Muscle of leg (tissue), 16 donors: ENCODE measurements at places on chromosomes 12 and 14. TPM values are rescaled to one million over a fixed set of nuclear protein-coding genes. Genes with fewer than 3 reads are reported as not detected.

SLC2A14 gene
- polyA plus RNA-seq: 0.22 TPM

DNA sequence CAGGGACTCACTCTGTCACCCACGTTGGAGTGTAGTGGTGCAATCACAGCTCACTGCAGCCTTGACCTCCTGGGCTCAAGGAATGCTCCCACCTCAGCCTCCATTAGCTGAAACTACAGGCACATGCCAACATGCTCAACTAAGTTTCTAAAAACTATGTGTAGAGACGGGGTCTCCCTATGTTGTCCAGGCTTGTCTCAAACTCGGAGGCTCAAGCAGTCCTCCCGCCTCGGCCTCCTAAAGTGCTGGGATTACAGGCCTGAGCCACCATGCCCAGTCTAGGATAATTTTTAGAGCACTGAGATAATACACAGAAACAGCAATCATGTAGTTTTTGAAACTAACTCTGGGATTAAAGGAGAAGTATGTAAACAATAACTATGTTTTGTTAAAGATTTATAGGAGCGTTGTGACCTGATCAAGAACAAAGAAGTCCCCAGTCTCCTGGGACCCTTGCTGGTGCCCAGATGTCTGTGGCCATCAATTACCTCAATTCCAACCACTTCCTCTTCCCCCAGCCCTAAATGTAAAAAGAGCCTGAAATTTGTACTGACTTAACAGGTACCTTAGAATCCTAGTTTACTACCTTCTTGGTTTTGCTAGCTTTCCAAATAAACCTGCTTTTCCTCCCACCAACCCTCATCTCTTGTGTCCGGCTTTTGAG is 28.9 kb upstream of the EGLN3 start:
- no peak for DNase-seq

GRCh38 chr14:75333606-75334548 is 55.2 kb downstream of the FOS start:
- DNase-seq: peak; percentile 74

PTHLH gene
- polyA plus RNA-seq: 0.88 TPM

GRCh38 chr12:29374913-29375312 is 6.1 kb downstream of the ERGIC2 start:
- no peak for DNase-seq

DNA sequence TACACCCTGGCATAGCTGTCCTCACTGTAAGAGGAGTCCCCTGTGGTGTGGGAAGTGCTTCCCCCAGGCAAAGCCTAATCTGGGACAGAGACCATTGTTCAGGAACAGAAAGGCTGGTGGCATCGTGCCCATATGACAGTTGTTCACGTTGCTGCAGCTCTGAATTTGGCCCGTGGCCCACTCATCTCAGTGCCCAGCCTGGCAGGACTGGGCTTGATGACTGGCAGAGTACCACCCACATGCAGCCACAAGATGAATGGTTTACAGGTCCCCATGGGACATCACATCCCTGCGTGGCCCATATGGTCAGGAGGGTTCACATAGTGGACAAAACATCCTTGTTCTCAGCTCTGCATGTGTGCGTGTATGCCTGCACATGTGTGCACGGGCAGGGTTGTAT is 17.5 kb downstream of the IQSEC3 start:
- peak; percentile 57 for DNase-seq

GRCh38 chr12:92276276-92276675 is 130.6 kb upstream of the BTG1 start:
- no peak for DNase-seq

DNA sequence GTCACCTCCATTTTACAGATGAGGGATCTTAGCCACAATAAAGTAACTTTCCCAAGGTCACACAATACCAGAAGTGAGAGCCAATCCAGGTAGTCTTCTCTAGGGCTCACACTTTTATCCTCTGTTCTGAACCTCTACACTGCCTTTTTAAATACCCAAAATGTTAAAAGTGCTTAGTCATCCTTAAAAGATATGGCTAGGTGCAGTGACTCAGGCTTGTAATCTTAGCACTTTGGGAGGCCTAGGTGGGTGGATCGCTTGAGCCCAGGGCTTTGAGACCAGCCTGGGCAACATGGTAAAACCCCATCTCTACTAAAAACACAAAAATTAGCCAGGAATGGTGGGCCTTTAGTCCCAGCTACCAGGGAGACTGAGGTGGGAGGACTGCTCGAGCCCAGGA is 104.1 kb upstream of the PPP4R3A start:
- no peak for DNase-seq

DNA sequence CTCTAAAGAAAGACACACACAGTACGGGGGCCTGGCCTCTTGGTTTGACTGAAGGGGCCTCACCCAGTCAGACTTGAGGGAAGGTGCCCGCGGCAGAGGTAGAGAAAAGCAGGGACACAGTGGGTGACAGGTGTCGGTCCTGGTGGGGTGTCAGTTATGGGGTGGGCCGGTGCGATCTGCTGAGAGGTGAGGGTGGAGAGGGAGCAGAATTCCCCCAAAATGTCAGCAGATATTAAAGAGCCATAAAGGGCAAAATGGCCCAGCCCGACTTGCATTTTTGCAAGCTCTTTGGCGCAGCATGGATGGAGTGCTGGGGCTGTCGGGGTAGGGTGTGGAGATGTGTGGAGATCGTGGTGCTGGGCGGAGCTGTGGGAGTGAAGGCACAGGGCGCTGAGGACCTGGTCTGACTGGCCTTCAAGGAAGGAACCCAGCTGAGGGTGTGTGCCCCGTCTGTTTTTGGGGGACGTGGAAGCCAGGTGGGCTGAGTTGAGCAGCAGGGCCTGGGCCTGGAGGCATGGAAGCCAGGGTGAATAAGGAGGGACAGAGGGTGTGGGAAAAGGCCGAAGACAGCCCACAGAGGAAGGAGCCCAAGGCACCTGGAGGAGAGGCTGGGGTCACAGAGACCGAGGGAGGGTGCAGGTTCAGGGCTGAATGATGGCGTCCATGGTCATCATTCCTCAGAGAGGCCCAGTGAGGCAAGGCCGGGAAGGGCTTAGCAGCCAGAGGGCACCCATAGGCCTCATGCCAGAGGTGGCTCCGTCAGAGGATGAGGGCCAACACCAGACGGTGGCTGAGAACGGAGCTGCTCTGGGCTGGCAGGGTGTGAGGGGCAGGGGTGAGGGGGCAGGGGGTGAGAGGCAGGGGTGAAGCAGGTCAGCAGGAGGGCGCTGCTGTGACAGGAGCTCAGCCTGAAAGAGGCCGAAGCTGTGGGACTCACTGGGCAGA is 48.2 kb upstream of the DYNC1H1 start:
- no peak for DNase-seq

PLEKHD1 gene
- 0.79 TPM for polyA plus RNA-seq

GRCh38 chr12:56683-57346 is 9.8 kb upstream of the IQSEC3 start:
- DNase-seq: no peak

NTF3 gene
- polyA plus RNA-seq: 2.7 TPM

DNA sequence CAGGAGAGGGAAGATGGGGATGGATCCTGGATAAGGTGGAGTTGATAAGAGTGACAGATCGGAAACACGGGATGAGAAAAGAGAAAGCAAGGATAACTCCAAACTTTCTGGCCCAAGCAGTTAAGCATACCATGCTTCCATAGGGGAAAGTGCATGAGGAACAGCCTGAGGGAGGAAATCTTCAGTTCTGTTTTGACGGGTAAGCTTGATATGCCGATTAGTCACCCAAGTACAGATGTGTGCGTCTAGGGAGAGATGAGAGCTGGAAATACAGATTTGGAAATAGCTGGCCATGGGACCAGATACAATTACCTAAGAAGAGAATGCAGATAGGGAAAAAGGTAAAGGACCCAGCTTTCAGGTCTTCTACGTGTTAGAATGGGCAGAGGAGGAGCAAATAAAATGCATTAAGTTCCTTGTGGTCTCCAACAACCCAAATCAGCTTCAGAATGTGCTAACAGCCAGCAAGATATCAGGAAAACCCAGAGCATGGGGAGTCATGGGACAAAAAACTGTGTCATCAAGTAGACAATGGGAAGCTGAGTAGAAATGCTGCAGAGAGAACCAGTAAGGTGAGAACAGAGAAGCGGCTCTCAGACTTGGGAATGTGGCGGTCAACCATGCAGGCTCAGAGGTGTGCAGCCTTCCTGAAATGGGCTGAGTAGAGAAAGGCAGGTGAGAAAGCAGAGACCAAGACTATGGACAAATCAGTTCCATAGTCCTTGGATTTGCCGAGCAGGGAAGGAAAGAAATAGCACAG is 56.3 kb downstream of the PPP1R36 start:
- DNase-seq: no peak

DNA sequence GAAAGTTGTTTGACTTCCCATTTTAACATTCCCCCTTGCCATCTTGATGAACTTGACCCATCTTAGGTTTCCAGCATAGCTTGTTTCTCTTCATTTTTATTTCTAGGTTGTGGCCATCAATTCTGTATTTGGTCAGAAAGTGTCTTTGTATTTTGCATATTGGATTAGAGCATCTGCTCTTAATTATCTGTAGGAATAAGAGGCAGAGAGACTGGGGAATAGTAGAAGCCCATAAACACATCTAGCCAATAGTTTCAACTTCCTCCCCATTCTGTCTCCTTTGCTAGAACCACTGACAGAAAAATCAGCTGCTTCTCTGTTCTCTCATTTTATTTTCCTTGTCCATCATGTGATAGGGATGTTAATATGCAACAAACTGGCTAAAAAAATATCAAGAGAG is 8.2 kb downstream of the SOCS2 start:
- DNase-seq: peak; percentile 41

PTGER2 gene
- polyA plus RNA-seq: 3.4 TPM

GRCh38 chr14:90695997-90696660 is 120.1 kb downstream of the TTC7B start:
- peak; percentile 51 for DNase-seq
